ENCODE measurements at places on chromosomes 3 and 15.

DNA sequence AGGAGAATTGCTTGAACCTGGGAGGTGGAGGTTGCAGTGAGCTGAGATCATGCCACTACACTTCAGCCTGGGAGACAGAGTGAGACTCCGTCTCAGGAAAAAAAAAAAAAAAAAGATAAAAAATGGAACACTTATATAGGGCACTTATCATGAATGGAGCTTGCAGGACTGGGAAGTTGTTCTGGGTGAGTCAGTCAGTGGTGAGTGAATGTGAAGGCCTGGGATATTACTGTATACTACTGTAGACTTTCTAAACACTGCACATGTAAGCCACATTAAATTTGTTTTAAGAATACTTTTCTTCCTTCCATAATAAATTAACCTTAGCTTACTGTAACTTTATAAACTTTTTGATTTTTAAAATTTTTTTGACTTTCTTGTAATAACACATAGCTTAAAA, 59.8 kb downstream of the SFMBT1 start:
- DNase-seq, result no peak

DNA sequence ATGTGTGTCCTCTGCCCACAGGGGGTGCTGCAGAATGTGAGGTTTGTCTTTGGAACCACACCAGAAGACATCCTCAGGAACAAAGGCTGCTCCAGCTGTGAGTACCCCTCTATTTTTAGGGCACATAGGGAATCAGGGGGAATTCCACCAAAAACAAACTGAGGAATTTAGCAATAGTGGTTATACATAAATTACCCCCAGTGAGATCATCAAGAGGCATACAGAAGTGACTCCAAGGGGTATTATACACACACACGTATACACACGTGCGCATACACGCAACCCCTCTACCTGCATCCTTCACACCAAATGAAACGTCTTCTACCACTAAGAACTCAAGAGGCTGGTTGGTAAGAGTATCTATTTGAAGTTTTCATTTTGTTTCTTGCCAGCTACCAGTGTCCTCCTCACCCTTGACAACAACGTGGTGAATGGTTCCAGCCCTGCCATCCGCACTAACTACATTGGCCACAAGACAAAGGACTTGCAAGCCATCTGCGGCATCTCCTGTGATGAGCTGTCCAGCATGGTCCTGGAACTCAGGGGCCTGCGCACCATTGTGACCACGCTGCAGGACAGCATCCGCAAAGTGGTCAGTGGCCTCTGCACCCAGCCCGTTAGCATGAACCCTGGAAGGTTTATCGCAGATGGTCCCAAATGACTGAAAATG, 2.9 kb downstream of the THBS1 start:
- DNase-seq, result no peak

DNA sequence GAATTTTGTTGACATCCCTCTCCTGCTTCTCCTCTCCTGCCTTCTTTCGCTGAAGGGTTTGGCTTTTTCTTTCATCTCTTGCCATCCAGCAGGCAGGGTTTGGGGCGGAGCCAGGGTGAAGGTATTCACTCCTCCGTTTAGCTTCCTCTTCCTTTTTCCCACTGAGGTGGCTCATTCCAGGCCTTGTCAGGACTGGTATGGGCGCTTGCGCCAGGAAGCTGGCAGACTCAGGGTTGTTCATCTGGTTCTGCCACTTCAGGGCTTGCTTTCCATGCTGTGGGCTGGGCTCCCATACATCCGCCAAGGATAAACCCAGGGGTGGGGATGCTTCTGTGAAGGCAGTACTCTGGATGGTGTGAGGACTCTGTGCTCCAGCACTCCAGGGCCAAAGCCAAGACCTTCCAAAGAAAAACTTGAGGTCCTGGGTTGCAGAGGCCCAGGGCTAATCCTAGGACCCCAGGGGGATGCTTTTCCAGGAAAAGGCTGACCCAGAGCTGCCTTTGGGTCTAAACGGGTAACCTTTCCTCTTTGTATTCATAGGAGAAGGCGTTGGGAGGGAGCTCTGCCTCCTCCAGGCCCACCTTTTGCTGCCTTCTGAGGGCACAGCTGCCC, 7.7 kb upstream of the AMOTL2 start:
- DNase-seq, result no peak

DNA sequence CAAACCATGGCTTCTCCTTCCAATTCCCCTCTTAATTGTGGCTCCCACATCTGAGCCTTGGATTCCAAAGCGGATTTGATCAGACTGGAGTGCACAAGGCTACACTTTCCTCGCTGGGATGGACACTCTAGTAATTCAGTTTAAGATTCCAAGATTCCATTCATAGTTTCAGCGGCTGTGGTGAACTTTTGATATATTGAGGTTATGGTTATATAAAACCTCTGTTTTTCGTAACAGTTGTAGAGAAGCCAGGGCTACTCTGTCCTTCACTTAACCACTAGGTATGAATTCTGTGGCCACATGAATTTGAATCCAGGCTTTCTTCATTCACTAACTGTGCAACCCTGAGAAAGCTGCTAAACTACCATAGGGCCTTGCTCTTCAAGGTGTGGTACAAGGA, 67.9 kb upstream of the KY start:
- no peak for DNase-seq

- no peak for DNase-seq
Observed at GRCh38 chr3:32686713-32687112, 1.7 kb downstream of the CNOT10 start.

GRCh38 chr15:66815318-66815717, 113.3 kb downstream of the SMAD6 start:
- DNase-seq, result no peak

DNA sequence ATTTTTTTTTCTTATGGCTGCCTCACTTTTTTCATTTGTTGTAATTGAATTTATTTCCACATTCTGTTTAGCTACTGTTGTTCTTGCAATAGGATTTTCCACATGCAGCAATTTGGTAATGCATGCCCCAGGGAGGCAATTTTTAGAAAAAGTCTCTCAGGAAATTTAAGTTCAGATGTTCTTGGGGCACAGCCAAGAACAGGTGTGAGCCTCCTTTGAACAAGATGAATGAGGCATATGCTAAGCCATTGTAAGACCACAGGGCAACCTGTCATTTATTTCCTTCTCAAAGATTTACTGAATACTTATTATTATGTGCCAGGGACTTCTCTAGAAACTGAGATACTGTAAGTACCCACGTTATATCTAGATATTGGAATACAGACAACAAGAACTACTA, 549.5 kb downstream of the DIPK2A start:
- DNase-seq, result no peak

- no peak for DNase-seq
Observed at GRCh38 chr15:68383161-68384074, 48.5 kb downstream of the ITGA11 start.

All from stimulated activated CD8-positive, alpha-beta memory T cell treated with anti-CD3 and anti-CD28 coated beads, Interleukin-2, amount 100 ng/mL, for 1 hour (primary cell).